Muscle of leg (tissue), 16 donors: ENCODE measurements at places on chromosomes 11 and 22. TPM values are rescaled to one million over a fixed set of nuclear protein-coding genes. Genes with fewer than 3 reads are reported as not detected.

The VPREB1 gene
- total RNA-seq: 0.18 TPM

The CRYBB2 gene
- 0.09 TPM for total RNA-seq

The MAJIN gene
- total RNA-seq: not detected

The MTA2 gene
- total RNA-seq: 43.3 TPM

The MAPK8IP2 gene
- 0.22 TPM for total RNA-seq

The PDGFD gene
- 25.7 TPM for total RNA-seq

The MCHR1 gene
- total RNA-seq: 0.27 TPM

The DESI1 gene
- 12.8 TPM for total RNA-seq
